ENCODE measurements at places on chromosomes 7 and 10. TPM values are rescaled to one million over a fixed set of nuclear protein-coding genes. Genes with fewer than 3 reads are reported as not detected.

GRCh38 chr7:94330269-94331020, 64.2 kb upstream of the COL1A2 start:
- H3K27ac ChIP-seq = no peak overlapping the region
- no peak overlapping the region for H3K4me3 ChIP-seq
- no peaks in the 10 kb centered on the region for H3K27me3 ChIP-seq
- no peaks in the 10 kb centered on the region for H3K4me1 ChIP-seq
- H3K36me3 ChIP-seq = no peaks in the 10 kb centered on the region
- DNase-seq = no peak

GRCh38 chr10:91287276-91287675, 66.8 kb downstream of the PCGF5 start:
- no peak overlapping the region for H3K4me3 ChIP-seq
- H3K36me3 ChIP-seq = no peaks in the 10 kb centered on the region
- DNase-seq = no peak
- H3K27ac ChIP-seq = no peak overlapping the region

DNA sequence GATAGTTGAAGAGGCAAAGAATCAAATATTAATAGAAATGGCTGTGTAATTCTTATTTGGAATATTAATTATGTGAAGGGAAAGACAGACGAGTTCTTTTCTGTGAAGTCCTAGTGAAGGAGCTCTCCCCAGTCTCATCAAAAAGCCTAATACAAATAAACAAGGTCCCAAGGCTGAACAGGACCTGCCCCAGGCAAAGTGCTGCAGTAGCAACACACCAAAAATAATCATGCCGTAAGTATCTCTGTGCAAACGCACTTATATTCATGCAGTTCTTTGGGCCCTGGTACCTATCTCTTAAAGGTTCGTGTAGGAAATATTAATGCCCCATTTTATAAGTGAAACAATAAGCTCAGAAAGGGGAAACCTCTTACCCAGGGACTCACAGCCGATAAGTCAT, 12.2 kb upstream of the CHST15 start:
- H3K27ac ChIP-seq = peak overlapping the region; percentile 68
- peaks cover 17% of the 10 kb centered on the region for H3K4me1 ChIP-seq
- H3K27me3 ChIP-seq = no peaks in the 10 kb centered on the region
- no peaks in the 10 kb centered on the region for H3K36me3 ChIP-seq

DNA sequence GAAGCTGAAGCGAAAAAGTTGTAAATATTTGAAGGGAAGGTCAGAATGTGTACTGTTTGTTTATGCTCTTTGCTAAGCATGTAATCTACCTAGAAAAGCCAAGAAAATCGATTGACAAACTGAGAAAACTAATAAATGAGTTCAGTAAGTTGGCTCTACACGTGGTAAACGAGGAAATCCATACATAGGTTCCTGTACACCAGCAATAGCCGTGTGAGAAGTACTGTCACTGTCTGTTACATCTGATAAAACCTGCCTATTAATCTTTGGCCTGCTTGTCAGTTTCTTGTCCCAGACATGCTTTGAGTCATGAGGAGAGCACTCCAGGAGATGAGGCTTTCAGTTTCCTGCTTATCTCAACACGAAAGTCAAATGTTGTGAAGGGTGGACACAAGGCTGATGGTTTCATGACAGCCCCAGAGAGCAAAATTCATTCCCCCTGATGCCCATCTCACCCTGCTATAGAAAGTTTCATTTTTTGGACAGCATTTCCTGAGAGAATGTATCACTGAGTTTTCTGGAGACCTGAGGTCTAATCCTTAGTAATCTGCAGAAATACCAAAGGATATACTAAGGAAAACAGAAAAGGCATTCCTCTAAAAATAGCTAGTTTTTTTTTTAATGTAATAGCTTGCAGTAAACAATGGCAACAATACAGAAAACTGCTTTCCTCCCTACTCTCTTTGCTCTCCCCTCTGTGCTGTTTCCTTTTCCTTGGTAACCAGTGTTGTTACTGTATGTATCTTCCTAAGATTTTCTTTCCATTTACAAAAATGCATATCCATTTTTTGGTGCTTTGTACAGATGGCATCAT, 18.8 kb downstream of the BMPR1A start:
- no peak overlapping the region for H3K4me3 ChIP-seq
- peak overlapping the region; percentile 41 for H3K27ac ChIP-seq
- H3K27me3 ChIP-seq = no peaks in the 10 kb centered on the region
- no peak for DNase-seq

DNA sequence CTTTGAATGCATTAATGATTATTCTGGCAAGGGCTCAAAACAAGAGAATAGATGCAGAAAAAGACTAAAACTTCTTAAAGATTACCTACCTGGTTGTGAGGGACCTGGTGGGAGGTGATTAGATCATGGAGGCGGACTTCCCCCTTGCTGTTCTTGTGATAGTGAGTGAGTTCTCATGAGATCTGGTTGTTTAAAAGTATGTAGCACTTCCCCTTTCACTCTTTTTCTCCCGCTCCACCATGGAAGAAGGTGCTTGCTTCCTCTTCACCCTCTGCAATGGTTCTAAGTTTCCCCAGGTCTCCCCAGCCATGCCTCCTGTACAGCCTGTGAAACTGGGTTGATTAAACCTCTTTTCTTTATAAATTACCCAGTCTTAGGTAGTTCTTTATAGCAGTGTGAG, 226.6 kb downstream of the ARHGAP12 start:
- no peak overlapping the region for H3K4me3 ChIP-seq
- H3K27ac ChIP-seq = peak overlapping the region; percentile 88
- H3K27me3 ChIP-seq = no peaks in the 10 kb centered on the region
- no peak for DNase-seq

DNA sequence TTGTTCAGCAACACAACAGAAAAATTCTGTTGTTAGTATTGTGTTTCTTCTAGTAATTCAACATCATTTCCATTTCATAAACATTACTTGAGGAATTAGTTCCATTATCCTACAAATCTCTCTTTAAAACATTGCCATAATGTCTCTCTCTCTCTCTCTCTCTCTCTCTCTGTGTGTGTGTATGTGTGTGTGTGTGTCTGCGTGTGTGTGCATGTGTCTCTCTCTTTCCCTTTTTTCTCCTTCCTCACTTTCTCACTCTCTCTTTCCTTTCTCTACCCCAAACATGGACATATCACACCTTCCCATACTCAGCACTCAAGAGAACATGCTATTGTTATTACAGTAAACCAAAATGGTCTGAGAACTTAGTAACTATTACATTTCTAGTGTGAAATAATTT, 16.6 kb downstream of the LRRTM3 start:
- no peak for DNase-seq
- H3K4me1 ChIP-seq = no peaks in the 10 kb centered on the region
- no peaks in the 10 kb centered on the region for H3K27me3 ChIP-seq
- no peak overlapping the region for H3K27ac ChIP-seq
- H3K4me3 ChIP-seq = no peak overlapping the region
- no peaks in the 10 kb centered on the region for H3K36me3 ChIP-seq

- H3K36me3 ChIP-seq = no peaks in the 10 kb centered on the region
- no peaks in the 10 kb centered on the region for H3K27me3 ChIP-seq
- no peak overlapping the region for H3K27ac ChIP-seq
- no peak overlapping the region for H3K4me3 ChIP-seq
Measured at GRCh38 chr10:104690959-104691358, 49.9 kb downstream of the SORCS3 start.

DNA sequence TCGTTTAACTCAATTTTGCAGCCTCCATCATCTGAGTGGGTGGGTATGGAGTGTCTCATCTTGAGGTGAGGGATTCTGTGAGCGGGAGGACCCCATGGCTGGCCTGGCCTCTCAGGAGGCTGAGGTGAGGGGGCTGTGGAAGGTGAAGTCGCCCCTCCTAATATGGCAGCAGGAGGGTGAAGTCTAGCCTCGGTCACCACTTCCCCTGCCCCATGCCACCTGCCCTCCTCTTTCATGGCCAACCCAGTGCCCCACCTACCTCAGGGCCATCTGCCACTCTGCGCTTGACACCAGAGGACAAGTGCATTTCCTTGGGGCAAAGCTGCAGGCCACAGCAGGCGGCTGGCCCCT, 8.7 kb downstream of the RASGEF1A start:
- no peak overlapping the region for H3K27ac ChIP-seq
- no peak overlapping the region for H3K4me3 ChIP-seq
- H3K36me3 ChIP-seq = no peaks in the 10 kb centered on the region
- no peaks in the 10 kb centered on the region for H3K4me1 ChIP-seq
- no peak for DNase-seq

- no peak overlapping the region for H3K4me3 ChIP-seq
- no peak overlapping the region for H3K27ac ChIP-seq
- no peaks in the 10 kb centered on the region for H3K36me3 ChIP-seq
Measured at GRCh38 chr7:81273601-81274397, 354.9 kb upstream of the SEMA3C start.

DNA sequence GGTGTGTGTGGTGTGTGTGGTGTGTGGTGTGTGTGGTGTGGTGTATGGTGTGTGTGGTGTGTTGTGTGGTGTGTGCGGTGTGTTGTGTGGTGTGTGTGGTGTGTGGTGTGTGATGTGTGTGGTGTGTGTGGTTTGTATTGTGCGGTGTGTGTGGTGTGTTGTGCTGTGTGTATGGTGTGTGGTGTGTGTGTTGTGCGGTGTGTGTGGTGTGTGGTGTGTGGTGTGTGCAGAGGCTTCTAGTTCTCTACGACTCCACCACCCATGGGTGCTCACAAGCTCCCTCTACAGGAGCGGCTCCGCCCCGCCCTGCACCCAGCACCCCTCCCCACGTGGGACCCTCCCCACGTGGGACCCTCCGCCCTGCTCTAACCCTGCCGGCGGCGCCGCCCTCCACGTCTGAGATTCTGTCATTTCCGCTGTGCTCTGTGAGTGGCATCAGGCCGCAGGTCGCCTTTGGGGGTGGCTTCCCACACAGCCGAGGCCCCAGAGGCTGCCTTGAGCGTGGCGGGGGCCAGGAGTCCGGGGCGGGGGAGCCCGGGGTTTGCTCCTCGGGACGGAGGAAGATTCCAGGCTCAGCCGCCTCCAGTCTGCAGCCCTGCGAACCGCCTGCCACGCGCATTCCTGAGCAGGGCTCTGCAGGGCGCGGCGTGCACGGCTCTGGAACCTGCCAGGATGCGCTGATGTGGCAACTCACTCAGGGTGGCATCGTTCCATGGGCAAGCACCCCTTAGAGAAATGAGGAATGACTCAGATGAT, 37.0 kb upstream of the DNAJB6 start:
- DNase-seq = no peak
- H3K27ac ChIP-seq = no peak overlapping the region
- H3K4me3 ChIP-seq = no peak overlapping the region

Gene VGF
- not detected for total RNA-seq

Gene AKR1C3
- 580 TPM for total RNA-seq

Measured in transverse colon (tissue), 4 donors.